Stimulated activated CD8-positive, alpha-beta memory T cell treated with anti-CD3 and anti-CD28 coated beads, Interleukin-4, amount 100 ng/mL, for 1 hour (primary cell): ENCODE measurements at places on chromosomes 2 and 18.

DNA sequence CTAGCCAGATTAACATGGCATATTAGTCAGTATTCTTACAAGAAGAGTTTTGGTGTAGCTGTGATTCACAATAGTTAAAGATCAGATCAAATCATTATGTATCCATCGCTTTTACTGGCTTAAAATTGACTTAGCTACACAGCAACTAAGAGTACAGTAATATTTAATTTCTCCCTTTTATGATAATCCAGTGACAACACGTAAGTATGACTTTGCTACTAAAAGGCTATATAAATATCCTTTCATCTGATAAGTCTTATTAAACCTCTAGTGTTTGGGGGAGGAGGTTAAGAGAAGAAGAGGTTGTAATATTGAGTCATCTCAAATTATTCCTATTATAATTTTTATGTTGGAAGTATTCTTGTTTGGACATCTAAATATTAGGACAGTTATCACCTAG lies 51.0 kb downstream of the KCNG3 start:
- no peak for DNase-seq

GRCh38 chr18:39453882-39454281 lies 1888.3 kb upstream of the CELF4 start:
- no peak for DNase-seq

DNA sequence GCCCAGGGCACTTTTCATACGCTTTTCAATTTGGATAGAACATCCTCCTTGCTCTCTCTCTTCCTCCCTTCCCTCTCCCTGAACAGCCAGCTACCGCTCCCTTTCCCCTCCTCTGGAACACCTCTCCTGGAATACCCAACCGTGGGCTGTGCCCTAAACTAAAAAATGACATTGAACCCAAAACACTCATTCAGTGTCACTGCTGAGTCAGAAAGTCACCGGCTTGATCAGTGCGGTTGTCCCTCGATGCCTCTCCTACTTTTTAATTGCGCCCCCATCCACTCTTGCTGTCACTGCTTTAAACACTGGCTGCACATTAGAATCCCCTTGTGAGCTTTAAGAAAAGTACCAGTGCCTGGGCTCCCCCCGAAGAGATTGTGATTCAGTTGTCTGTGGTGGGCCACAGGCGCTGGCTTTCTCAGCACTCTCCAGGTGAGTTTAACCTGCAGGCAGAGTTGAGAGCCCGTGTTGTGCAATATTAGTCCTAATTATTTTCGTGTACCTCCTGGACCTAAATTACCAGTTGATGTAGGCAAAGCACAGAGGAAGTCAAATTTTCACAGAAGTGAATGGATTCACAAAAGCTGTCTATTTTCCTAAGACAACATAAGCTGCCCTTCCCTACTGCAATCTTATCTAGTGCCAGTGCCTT lies 302.0 kb downstream of the PRKCE start:
- DNase-seq: no peak

DNA sequence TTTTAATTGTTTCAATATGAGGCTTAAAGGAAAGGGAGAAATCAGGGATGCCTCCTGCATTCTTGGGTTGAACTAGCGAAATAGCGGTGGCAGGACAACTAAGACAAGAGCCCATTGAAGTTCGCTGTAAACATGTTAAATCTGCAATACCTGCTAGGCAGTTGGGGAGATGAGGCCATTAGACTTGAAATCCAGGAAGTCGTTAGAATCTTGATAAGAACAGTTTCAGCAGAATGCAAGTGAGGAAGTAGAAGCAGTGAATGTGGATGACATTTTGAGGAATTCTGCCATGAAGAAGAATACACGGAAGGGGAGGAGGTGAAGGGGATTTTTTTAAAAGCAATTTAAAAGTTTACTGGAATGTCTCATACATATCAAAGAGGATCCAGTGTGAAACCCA lies 109.7 kb downstream of the LPIN1 start:
- no peak for DNase-seq

DNA sequence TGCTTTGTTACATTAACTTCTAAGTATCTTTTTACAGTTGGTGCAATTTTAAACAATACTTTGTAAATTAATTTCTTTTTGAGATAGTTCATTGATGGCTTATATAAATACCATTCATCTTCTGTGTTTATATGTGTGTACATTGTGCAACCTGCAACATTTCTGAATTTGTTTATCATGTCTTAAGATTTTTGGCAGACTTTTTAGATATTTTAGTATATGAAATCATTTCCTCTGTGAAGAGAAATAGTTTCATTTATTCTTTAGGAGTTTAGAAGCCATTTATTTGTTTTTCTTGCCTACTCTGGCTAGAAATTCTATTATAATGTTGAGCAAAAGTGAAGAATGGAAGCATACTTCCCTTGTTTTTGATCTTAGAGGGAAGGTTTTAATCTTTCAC lies 337.8 kb upstream of the DSEL start:
- no peak for DNase-seq

DNA sequence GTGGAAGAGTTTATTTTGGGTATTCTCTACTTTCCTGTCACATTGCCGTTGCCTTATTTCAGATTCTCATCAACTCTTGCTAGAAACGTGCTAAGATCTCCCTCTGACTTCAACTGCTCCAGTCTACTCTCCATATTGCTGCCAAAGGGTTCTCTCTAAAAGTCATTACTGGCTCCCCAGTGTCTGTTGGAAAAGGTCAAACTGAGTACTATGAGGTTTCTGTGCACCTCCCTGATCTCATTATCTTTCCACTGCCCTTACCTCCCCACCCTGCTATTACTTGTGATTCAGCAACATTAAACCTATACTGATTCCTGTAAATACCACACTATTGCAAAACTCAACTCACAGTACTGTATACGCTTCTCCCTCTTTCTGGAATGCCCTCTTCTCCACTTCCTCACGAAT lies 1.9 kb upstream of the KRCC1 start:
- DNase-seq: no peak

- DNase-seq: no peak
Measured at GRCh38 chr2:23135481-23136100, 249.4 kb upstream of the KLHL29 start.

DNA sequence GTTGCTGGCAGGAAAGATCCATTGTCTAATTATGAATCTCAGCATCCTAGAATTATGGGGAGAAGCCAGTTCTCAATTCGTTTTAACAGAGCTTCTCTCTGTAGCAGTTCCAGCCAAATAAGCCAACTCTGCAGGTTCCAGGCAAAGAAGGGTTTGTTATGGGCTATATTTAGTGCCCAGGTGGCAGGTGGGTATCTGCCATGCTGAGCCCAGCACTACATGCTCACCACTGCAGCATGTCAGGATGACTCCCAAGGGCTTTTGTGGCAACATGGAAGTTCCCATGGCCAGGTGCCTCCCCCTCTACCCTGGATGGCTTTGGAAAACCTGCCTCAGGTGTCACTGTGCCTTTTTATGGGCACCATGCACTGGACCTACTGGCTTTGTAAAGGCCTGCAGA lies 137.7 kb upstream of the MSH6 start:
- DNase-seq: no peak

DNA sequence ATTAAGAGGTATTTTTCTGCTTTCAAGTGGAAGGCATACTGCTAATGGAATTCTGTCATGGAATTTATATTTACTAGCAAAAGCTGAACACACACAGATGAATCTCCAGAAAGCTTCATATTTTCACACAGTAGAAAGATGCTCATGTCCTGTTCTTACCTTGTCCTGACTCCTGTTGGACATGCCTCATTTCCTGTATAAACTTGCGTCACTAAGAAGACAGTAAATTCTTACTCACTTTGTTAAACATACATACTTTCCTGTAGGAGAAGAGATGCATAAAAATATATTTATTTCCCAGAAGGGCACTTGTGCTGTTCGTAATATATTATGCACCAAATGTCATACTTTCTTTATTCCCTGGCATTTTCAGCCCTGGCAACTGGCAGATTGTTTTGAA lies 238.3 kb upstream of the RASGRP3 start:
- DNase-seq: no peak

- DNase-seq: no peak
Measured at GRCh38 chr2:53058526-53058925, 709.1 kb upstream of the CHAC2 start.

DNA sequence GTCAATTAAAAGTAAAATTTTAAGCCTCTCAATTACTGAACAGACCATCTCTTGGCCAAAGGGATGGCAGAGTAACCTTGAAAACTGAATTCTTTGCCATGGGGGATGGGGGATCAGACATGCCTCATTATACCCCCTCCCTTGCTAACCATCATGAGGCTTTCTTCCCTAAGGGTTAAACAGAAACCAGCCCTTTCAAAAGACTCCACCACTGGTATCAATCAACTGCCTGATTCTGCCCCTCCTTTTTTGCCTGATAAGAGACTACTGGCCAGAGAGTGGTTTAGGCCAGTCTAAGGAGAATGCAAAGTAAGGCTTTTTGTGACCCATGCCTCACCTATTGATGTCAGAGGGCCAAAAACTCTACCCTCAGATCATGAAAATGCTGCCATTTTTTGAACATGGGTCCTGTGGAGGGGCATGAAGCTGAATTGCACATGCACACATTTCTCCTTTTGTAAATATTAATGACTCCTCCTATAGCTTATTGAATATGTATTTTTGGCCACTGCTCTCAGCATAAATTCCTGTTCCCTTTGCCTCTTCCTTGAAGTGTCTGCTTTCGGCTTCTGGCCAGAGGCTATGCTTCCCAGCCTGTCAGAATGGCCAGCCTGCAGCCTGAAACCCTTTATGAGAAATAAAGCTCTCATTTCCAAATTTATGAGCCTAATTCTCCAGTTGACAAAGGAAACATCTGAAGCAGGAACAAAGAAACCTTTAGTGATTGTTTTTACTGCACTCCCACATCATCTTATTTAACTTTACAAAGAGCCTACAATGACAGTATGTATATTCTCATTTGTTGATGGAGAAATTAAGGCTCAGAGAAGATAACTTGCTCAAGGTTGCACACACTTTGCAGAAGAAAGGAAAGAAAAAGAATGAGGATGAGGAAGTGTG lies 270.7 kb upstream of the CELF4 start:
- no peak for DNase-seq

- no peak for DNase-seq
Measured at GRCh38 chr2:150572961-150573395, 85.5 kb upstream of the RND3 start.

DNA sequence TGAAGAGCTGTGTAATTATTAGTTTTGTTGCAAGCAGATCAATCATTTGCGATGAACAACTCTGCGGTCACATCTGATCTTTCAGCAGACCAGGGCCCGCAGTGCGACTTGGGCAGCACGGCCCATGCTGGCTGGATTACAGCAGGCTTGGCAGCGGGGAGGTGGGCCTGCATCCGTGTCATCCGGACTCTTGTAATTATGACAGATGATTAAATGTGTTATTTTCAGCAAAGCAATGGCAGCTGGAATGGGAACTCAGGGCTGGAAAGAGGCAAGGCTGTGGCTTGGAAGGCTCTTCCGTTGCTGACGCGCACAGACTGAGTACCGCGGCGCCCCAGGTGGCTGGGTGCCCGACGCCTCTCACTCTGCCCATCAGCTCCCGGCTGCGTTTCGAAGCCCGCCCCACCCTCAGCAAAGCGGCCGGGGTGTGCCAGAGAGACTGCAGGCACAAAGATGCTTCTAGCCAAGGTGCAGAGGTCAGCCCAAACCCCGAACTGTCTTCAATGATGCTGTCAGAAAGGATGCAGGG lies 397.4 kb upstream of the SALL3 start:
- DNase-seq: no peak

- DNase-seq: no peak
Measured at GRCh38 chr2:72026819-72027425, 120.7 kb downstream of the CYP26B1 start.

GRCh38 chr2:153871231-153872221 lies at the start of gene GALNT13:
GALNT13 (plus strand) TSS chr2:153871922.
- no peak for DNase-seq

DNA sequence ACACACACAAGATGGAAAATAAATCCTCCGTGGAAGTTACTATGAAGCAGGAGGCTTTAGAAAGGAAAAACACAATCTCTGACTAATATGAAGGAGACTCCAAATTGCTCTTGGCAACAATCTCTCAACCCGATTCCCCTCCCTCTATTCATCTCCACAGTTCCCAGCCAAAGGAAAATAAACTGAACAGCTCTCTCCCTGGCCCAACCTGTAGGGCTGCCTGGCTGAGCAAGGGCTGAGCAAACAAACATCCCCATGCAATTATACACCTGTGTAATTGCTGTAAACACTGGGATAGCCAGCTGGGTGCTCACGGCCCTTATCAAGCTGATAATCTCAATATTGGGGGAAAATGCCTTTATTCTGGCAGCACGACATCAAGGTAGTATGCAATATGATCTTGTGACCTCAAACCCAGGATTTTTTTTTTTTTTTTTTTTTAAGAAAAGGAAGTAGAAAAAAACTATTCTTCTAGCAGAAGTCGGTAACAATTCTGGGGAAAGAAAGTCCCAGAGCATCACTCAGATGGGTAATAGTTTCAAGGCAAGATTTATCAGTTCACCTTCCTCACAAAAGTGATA lies 203.3 kb upstream of the SMAD2 start:
- no peak for DNase-seq

DNA sequence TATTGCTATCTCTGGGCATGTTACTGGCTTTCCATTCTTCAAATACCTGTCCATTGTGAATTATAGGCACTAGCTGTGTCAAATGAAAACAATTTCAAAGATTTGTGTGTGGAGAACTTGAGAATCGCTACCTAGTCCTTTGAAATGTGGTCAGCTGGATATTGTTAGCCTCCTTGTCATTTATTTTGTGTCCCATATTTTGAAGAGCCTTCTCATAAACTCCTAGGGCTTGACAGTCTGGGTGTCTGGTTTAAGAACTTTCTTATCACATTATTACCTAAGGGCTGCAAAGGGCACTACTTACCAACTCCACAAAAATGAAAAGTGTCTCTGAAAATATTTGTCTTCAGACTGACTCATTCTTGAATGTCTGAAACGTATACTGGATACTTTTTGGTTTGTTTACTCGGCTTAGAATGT lies 50.2 kb downstream of the COL4A3 start:
- DNase-seq: no peak

- no peak for DNase-seq
Measured at GRCh38 chr2:55598056-55598795, 19.2 kb downstream of the PPP4R3B start.

DNA sequence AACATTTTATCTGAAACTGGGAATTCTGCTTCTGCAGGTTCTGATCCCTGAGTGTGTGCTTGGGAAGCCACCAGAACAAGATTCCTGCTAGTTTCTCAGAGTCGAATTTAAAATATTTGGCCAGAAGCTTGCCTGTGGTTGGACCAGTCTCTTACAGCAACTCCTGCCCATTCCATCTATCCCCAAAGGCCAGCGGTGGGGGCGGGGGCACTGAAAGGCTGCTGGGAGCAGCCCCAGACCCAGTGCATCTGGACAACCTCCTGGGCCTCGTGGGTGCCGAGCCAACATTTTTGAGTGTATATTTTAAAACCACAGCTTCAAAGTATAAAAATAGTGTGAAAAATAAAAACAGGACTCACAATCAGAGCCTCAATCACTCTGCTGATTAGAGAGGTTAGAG lies 38.6 kb upstream of the ZFP36L2 start:
- no peak for DNase-seq

DNA sequence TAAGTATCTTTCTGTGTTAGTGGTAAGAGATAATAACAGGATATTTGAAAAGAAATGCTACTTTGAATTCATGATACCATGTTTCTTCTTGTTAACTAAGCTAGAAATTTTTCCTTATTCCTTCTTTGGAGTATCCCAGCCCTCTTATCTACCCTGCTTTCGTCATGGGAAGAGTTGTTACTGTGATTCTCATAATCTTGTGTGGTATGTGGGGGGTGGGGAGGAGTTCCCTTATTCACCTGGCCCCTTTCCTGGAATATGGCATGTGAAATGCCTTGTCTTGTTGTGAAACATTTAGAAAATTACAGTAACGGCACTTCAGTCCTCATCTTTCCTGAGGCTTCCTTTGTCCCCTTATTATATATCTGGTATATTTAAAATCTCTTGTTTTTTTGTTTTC lies 129.9 kb downstream of the NCOA1 start:
- no peak for DNase-seq
